Activated CD4-positive, alpha-beta T cell treated with anti-CD3 and anti-CD28 coated beads, Interleukin-2, amount 10 ng/mL, durations not matched to agents 24 days and 14 days (primary cell): ENCODE measurements at places on chromosomes 4 and X. TPM values are rescaled to one million over a fixed set of nuclear protein-coding genes. Genes with fewer than 3 reads are reported as not detected.

Gene PRKX
- 61.3 and 62.3 TPM in 2 replicates for total RNA-seq

Gene GATA1
- not detected in 2 replicates for total RNA-seq

Gene CTAG2
- total RNA-seq: not detected in 2 replicates

Gene SHROOM2
- total RNA-seq: not detected in 2 replicates

Gene GPR173
- total RNA-seq: not detected in 2 replicates

Gene PDZD4
- total RNA-seq: 0.26 and 0.58 TPM in 2 replicates

Gene CENPC
- 25.7 and 28.3 TPM in 2 replicates for total RNA-seq

- no peaks in the 10 kb centered on the region for H3K27me3 ChIP-seq
- H3K36me3 ChIP-seq: peaks cover 2% of the 10 kb centered on the region
- no peak overlapping the region for H3K4me3 ChIP-seq
- H3K4me1 ChIP-seq: no peaks in the 10 kb centered on the region
- no peak overlapping the region for H3K27ac ChIP-seq
These were observed 33.7 kb downstream of the ZNF732 start for GRCh38 chr4:271492-272103.

GRCh38 chrX:26581091-26581490, 365.1 kb downstream of the MAGEB5 start:
- no peak overlapping the region for H3K4me3 ChIP-seq
- H3K4me1 ChIP-seq: no peaks in the 10 kb centered on the region
- no peak for DNase-seq
- H3K36me3 ChIP-seq: no peaks in the 10 kb centered on the region

DNA sequence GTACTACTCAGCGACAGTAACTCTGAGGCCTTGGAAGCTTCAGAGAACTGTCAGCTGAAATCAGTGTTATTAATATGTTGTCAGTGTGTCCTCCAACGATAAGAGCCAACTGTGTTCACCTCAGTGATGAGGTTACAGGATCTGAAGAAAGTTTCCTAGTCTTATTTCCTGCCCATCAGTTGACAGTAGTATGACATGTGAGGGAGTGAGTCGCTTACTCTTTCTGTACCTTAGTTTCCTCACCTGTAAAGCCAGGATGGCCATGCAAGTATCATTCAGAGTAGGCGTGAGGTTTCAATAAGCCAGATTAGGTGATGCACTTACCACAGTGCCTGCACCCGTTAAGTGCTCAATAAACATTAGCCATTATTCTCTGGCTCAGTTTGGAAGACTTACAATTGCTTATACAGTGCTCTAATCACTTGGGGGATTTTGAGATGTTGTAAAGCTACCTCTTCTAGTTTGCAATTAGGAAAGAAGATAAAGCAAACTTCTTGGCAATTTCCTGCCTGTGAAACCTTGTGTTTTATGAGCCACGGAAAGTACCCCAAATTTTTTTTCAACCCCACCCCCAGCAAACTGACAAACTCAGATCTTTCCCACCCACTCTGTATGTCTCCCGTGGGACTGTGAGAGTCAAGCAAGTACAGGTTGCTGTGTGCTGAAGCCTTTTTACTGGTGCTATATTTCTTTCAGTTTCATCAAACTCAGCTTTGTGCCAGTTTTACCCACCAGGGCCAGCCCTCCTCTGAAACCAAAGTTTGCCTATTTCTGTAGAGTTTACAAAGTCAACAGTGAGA, 62.2 kb downstream of the ANXA3 start:
- H3K36me3 ChIP-seq: no peaks in the 10 kb centered on the region
- peak overlapping the region; percentile 51 for H3K4me3 ChIP-seq
- H3K27ac ChIP-seq: peak overlapping the region; percentile 46
- peaks cover 43% of the 10 kb centered on the region for H3K4me1 ChIP-seq
- DNase-seq: peak; percentile 62

DNA sequence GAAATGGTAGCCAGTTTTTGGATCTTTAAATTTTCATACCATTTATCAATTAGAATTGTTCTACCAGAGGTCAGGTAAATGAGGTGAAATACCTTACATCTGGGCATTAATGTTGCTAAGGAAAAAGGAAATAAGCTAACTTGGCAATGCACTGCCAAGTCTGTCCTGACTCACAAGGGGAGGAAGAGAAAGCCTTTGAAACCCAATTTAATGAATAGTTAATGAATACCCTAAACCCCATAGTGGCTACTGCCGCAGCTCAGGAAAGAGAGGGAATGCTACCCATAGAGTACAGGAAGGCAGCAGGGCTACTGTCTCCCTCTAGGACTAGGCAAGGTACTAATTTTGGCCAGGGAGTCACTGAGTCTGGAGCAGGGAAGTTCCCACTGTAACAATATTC, 16.8 kb upstream of the DHX15 start:
- no peak overlapping the region for H3K4me3 ChIP-seq
- DNase-seq: no peak
- H3K27me3 ChIP-seq: peaks cover 15% of the 10 kb centered on the region
- H3K4me1 ChIP-seq: peaks cover 3% of the 10 kb centered on the region
- no peak overlapping the region for H3K27ac ChIP-seq

DNA sequence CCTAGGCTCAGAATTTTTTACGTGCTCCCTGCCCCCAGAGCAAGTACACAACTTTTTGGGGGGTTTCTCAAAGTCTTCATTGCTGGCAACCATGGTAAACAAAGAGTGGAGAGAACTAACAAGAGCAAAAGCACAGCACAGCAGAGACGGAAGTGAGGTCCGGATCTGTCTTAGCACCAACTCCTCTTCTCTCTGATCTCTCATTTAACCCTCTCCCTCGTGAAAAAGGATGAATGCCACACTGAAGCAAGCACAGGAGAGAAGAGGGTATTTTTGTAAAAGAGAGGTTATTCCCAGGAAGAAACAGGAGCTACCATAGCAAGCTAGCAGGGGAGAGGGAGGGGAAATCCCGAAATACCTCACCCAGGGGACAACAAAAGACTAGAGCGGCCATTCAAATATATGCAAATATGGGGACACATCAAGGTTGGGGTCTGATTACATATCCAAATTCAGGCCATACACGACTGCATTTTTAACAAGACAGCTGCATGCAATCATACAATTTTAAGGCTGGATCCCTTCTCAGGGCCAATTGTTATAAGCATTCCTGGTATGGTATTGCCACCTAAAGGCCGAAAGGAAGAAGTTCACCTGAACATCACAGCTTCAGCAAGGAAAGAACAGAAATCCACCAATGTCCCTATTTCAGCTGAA, 46.6 kb downstream of the CD40LG start:
- peaks cover 54% of the 10 kb centered on the region for H3K4me1 ChIP-seq
- peak overlapping the region; percentile 86 for H3K4me3 ChIP-seq
- H3K27ac ChIP-seq: peak overlapping the region; percentile 99
- peaks cover 22% of the 10 kb centered on the region for H3K36me3 ChIP-seq
- peak; percentile 77 for DNase-seq

- H3K27me3 ChIP-seq: no peaks in the 10 kb centered on the region
- DNase-seq: no peak
- no peak overlapping the region for H3K4me3 ChIP-seq
These were observed 126.7 kb downstream of the AFAP1 start for GRCh38 chr4:7812921-7813320.

GRCh38 chr4:63430105-63430504, 979.1 kb downstream of the TECRL start:
- no peaks in the 10 kb centered on the region for H3K27me3 ChIP-seq
- no peak overlapping the region for H3K4me3 ChIP-seq
- H3K36me3 ChIP-seq: no peaks in the 10 kb centered on the region
- H3K4me1 ChIP-seq: no peaks in the 10 kb centered on the region

GRCh38 chr4:145720656-145721055, 40.7 kb downstream of the C4orf51 start:
- H3K36me3 ChIP-seq: no peaks in the 10 kb centered on the region
- peaks cover 16% of the 10 kb centered on the region for H3K4me1 ChIP-seq
- peak overlapping the region; percentile 54 for H3K27ac ChIP-seq
- DNase-seq: no peak

- DNase-seq: no peak
- peaks cover 40% of the 10 kb centered on the region for H3K36me3 ChIP-seq
- H3K4me1 ChIP-seq: peaks cover 4% of the 10 kb centered on the region
- H3K27me3 ChIP-seq: no peaks in the 10 kb centered on the region
- H3K4me3 ChIP-seq: no peak overlapping the region
- H3K27ac ChIP-seq: no peak overlapping the region
These were observed 44.0 kb upstream of the ADAD1 start for GRCh38 chr4:122334828-122335227.

- no peaks in the 10 kb centered on the region for H3K4me1 ChIP-seq
- no peak for DNase-seq
- H3K27me3 ChIP-seq: no peaks in the 10 kb centered on the region
- H3K4me3 ChIP-seq: no peak overlapping the region
- H3K36me3 ChIP-seq: no peaks in the 10 kb centered on the region
- no peak overlapping the region for H3K27ac ChIP-seq
These were observed 95.1 kb downstream of the RASL11B start for GRCh38 chr4:52957220-52957686.

DNA sequence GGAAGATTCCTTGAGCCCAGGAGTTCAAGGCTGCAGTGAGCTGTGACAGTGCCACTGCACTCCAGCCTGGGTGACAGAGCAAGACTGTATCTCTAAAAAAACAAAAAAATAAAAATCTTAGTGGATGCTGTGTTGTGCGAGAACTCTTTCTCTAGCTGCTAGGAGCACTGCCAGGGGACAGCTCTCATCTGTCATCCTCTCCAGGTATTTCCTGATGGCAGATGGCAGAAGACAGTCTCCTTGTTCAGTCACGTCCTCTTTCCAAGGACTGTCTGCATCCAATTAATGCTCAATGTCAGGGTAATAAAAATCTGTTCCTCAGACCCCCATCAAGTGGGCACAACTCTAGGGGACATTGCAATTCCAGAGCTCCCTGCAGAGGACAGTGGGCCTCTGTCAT, 29.2 kb downstream of the PPM1K start:
- no peak overlapping the region for H3K27ac ChIP-seq
- no peaks in the 10 kb centered on the region for H3K4me1 ChIP-seq
- H3K27me3 ChIP-seq: peaks cover 5% of the 10 kb centered on the region
- no peak overlapping the region for H3K4me3 ChIP-seq

DNA sequence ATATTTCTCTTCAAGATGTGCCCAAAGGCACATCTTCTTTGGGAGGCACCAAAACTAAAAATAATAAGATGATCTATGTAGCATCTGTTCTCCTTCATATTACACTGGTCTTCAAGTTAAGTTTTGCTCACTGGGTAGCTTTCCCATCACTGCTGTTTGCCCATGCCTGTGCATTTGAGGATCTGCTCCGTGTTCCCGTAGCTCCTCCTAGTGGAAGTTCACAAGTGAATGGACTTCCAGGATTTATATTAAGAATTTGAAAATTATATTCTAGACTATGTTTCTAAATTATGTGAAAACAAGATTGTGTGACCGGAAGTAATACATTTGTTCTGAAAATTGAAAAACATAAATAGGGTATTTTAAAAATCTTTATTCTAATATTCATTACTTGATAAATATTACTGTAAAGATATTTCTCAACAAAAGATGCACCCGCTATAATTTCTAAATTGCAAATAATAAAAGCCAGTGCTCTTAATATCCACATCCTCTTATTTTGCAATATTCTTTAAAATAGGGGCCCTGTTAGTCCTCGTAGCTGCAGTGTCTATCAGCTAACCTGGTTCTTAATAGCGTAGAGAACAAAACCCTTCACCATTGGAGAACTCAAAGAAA, 147.7 kb downstream of the RBM46 start:
- H3K4me3 ChIP-seq: no peak overlapping the region
- H3K4me1 ChIP-seq: no peaks in the 10 kb centered on the region
- H3K27ac ChIP-seq: no peak overlapping the region
- H3K36me3 ChIP-seq: no peaks in the 10 kb centered on the region
- H3K27me3 ChIP-seq: no peaks in the 10 kb centered on the region

DNA sequence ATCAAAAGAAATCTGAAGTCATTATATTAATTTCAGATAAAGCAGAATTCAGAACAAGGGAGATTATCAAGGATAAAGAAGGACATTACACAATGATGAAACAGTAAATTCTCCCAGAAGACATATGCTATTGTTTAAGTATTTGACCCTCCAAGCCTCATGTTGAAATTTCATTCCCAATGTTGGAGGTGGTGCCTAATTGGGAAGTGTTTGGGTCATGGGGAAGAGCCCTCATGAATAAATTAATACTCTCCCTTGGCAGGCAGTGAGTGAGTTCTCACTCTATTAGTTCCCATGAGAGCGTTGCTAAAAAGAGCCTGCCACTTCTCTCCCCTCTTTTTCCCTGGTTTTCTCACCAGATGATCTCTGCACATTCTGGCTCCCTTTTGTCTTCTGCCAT, 249.9 kb upstream of the GRIA3 start:
- no peak overlapping the region for H3K27ac ChIP-seq
- no peak for DNase-seq
- no peak overlapping the region for H3K4me3 ChIP-seq
- no peaks in the 10 kb centered on the region for H3K36me3 ChIP-seq

GRCh38 chr4:82744284-82744968, 54.2 kb downstream of the SCD5 start:
- H3K4me3 ChIP-seq: no peak overlapping the region
- peaks cover under 1% of the 10 kb centered on the region for H3K4me1 ChIP-seq
- H3K27me3 ChIP-seq: peaks cover 23% of the 10 kb centered on the region
- DNase-seq: no peak
- H3K27ac ChIP-seq: no peak overlapping the region

GRCh38 chr4:174037631-174038030, 245.8 kb downstream of the FBXO8 start:
- H3K27me3 ChIP-seq: no peaks in the 10 kb centered on the region
- H3K4me1 ChIP-seq: no peaks in the 10 kb centered on the region
- DNase-seq: no peak
- H3K36me3 ChIP-seq: no peaks in the 10 kb centered on the region
- H3K27ac ChIP-seq: no peak overlapping the region
- H3K4me3 ChIP-seq: no peak overlapping the region

- no peak overlapping the region for H3K4me3 ChIP-seq
- H3K4me1 ChIP-seq: no peaks in the 10 kb centered on the region
- H3K36me3 ChIP-seq: no peaks in the 10 kb centered on the region
- H3K27ac ChIP-seq: no peak overlapping the region
These were observed 175.3 kb upstream of the FGF13 start for GRCh38 chrX:138886769-138887168.

- no peaks in the 10 kb centered on the region for H3K27me3 ChIP-seq
- no peak for DNase-seq
- H3K36me3 ChIP-seq: peaks cover 3% of the 10 kb centered on the region
These were observed 51.9 kb downstream of the UBQLN2 start for GRCh38 chrX:56615282-56615681.

GRCh38 chr4:7535094-7535493, 100.4 kb upstream of the PSAPL1 start:
- H3K27ac ChIP-seq: no peak overlapping the region
- no peak overlapping the region for H3K4me3 ChIP-seq
- H3K27me3 ChIP-seq: no peaks in the 10 kb centered on the region
- no peak for DNase-seq
- no peaks in the 10 kb centered on the region for H3K4me1 ChIP-seq
- H3K36me3 ChIP-seq: peaks cover under 1% of the 10 kb centered on the region
